ENCODE measurements at places on chromosomes 6 and 20. TPM values are rescaled to one million over a fixed set of nuclear protein-coding genes. Genes with fewer than 3 reads are reported as not detected.

DNA sequence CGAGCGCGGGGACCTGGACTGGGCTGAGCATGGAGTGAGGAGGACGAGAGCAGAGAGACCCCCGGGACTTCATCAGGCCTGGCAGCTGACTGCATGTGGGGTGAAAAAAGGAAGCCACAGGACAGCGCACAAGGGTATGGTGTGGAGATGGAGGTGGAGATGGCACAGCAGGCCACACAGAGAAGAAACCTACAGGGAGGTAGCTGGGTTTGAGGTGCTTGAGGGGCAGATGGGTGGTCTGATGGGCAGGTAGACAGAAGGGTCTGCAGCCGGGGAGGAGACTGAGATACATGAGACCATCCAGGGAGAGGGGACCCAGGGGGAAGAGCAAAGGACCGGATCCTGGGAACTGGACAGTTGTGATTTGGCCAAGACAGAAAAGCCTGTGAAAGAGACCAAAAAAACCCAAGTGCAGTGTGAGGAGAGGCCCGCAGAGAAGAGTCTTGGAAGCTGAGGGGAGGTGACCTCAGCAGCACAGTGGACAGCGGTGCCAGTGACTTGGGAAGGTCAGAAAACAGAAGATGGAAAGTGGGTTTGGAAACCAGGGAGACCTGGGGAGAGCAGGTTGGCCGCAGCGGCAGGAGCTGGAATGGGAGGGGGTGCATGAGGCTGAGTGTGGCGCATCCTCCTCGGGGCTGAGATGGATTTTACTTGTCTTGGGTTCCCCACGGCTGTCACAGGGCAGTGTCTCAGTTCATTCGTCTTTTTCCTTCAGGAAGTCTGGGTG is 5.5 kb downstream of the HLA-DPB1 start:
- H3K27me3 ChIP-seq, result no peaks in the 10 kb centered on the region
- peak overlapping the region; percentile 76 for H3K27ac ChIP-seq
- no peaks in the 10 kb centered on the region for H3K4me1 ChIP-seq
- H3K4me3 ChIP-seq, result peak overlapping the region; percentile 44
- H3K36me3 ChIP-seq, result no peaks in the 10 kb centered on the region

GRCh38 chr6:153038378-153039057 is 36.0 kb upstream of the MTRF1L start:
- H3K27ac ChIP-seq, result no peak overlapping the region
- H3K4me1 ChIP-seq, result peaks cover 5% of the 10 kb centered on the region
- H3K36me3 ChIP-seq, result no peaks in the 10 kb centered on the region
- no peaks in the 10 kb centered on the region for H3K27me3 ChIP-seq
- DNase-seq, result no peak
- no peak overlapping the region for H3K4me3 ChIP-seq

GRCh38 chr6:110310861-110311446 is 47.2 kb downstream of the METTL24 start:
- no peaks in the 10 kb centered on the region for H3K36me3 ChIP-seq
- no peaks in the 10 kb centered on the region for H3K27me3 ChIP-seq
- no peak for DNase-seq
- no peaks in the 10 kb centered on the region for H3K4me1 ChIP-seq
- H3K4me3 ChIP-seq, result no peak overlapping the region

DNA sequence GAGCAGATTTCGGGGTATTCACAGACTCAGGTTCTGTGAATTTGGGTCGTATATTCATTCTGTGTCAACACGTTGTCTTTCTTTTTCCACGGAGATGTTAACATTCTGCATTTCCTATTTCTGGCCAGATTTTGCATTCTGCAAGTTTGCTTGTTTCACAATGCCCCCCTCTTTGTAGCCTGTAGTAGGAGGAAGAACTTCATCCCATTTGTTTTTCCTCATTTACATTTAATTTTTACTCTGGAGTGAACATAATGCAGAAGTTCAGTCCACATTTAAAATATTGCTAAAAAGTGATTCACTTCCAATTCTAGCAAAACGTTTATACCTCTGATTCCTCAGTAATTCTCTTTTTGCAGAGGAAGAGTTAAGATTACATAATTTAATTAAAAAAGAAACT is 12.9 kb downstream of the TAGAP start:
- H3K4me3 ChIP-seq, result no peak overlapping the region
- no peaks in the 10 kb centered on the region for H3K27me3 ChIP-seq
- no peaks in the 10 kb centered on the region for H3K4me1 ChIP-seq
- H3K36me3 ChIP-seq, result no peaks in the 10 kb centered on the region
- H3K27ac ChIP-seq, result no peak overlapping the region

DNA sequence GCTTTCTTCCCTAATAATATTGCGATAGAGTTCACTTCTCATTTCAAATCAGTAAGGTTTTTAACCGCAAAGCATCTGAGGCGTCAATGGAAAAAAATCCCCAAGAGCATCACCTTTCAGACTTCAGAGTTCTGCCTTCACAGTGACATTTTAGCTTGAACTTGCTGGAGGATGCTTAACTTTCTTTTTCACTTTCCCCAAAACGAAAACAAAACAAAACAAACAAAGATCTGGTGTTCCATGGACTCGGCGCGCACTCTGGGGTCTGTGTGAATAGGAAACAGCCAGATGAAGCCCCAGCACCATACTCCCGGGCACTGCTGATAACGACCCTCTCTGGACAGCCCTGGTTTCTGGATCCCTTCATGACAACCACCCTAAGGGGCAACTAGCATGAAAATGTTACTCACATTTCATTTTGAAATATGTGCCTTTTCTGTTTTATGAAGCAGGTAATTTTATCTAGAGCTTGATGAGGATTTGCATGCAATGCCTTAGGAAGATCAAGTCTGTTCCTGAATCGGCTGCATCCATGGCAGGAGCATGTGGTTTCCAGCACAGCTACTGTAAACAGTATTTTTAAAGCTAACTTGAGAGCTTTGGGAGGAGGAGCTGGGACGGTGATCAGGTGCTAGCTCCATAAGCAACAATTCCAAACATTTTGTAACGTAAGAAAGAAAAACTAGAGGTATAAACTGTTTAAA is 44.5 kb downstream of the RAMACL start:
- no peak for DNase-seq
- no peaks in the 10 kb centered on the region for H3K36me3 ChIP-seq
- H3K4me3 ChIP-seq, result no peak overlapping the region
- no peaks in the 10 kb centered on the region for H3K4me1 ChIP-seq

PLEKHG1 gene
- total RNA-seq, result 104 TPM

MPC1 gene
- 22.5 TPM for total RNA-seq

FAM209B gene
- total RNA-seq, result 50.7 TPM

RAET1L gene
- total RNA-seq, result 0.43 TPM

Measured in testis (tissue), 5 donors.